ENCODE measurements at places on chromosomes 4 and X.
A peak's percentile ranks its signal among the peaks of the same experiment; 100 is the strongest.

GRCh38 chr4:158314756-158315487 is 104.6 kb downstream of the TMEM144 start:
- no peak for DNase-seq

- DNase-seq, result no peak
These were observed 808 bp downstream of the THAP6 start for GRCh38 chr4:75514949-75515612.

DNA sequence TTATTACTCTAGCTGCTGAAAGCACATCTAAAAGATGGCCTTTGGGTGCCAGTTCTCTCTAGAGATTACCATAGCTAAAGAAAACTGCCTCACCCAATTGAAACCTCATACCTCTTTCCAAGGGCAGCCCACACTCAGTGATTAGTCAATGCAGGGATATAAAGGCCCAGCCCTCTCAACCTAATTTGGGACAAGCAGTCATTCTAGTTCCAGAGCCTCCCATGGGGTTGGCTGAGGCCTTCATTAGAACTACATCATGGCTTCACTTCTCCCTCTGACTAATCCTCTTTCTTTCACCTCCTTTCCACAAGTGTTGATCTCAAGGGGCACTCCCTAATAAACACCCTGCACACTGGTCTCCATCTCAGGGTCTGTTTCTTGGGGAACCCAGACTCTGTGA is 38.5 kb upstream of the C1GALT1C1 start:
- no peak for DNase-seq

DNA sequence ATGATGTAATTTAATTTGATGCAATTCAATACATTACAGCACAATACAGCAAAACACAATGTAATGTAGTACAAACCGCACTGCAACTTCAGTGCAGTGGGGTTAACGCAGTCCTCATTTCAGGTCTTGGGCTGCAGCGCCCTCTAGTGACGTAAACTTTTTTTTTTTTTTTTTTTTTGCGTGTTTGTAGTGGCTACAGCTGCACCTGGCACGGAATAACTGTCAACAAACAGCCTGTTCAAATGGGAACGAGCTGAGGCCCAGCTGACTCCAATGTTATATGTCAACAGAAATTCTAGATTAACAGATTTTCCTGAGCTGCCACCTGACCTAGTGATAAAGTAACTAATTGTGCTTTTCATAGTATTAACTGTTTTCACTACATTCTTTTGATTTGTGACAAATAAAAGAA is 33.5 kb upstream of the RASSF6 start:
- DNase-seq, result peak; percentile 18

- DNase-seq, result no peak
These were observed 165.0 kb upstream of the GEMIN8 start for GRCh38 chrX:14194711-14195110.

DNA sequence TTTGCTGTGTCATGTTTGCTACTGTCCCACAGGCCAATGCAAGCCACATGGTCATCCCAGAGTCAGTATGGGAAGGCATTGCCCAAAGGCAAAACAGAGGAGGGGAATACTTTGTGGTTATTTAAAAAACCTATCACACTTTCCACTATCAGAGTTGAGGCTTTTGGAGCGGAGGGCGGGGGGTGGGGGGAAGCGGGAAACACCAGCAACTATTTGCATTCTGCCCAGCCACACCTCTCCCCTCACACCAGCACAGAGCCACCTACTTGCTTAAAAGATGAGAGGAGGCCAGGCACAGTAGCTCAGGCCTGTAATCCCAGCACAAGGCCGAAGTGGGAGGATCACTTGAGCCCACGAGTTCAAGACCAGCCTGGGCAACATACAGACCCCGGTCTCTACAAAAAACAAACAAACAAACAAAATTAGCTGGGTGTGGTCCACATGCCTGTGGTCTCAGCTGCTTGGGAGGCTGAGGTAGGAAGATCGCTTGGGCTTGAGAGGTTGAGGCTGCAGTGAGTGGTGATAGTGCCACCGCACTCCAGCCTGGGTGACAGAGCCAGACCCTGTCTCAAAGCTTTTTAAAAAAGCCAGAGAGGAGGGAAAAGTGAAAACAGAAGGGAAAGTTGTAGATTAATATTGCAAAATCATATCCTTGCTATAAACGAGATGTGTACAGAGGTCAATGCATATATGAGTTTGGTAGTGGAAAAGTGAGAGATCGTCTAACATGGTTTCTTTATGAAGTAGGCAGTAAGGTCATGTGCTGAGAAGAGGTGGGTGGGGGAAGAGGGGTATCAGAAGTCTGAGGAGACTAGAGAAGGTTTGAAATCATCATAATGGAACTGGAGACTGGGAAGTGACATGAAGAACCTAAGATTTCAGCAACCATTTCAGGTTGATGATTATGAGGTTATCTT is 1.9 kb upstream of the CHST7 start:
- no peak for DNase-seq

DNA sequence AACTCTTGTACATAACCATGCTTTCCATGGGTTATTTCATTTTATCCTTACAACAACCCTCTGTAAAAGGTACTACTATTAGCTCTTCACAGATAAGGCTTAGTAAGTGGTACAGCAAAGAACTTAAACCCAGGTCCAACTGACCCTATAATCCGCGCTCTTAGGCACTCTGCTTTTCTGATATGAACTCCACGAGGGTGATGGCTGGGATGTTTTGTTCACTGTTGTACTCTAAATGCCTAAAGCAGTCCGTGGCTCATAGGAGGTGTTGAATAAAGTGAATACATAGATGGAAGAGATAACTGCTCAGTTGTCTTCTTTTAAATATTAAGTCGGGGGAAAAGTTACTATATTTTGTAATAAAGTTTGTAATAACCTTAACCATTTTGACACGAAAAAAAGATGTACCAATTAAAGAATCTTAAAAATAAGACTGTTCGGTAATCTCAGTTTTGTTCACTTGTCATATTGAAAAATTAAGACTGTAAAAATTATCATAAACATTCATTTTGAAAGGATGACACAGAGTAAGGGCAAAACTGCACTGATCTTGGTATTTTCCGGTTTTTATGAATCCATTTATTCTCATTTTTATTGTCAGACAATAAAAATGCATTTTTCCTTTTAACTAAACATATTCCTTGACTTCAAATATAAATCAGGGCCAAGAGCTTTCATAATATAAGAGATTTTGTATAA is 166.5 kb downstream of the FBXW7 start:
- DNase-seq, result no peak

GRCh38 chr4:134201216-134202161 is at the start of gene PABPC4L:
Gene PABPC4L, minus strand, starts transcription at chr4:134201789. Its CDS starts 770 bp downstream, at chr4:134201019.
- DNase-seq, result peak; percentile 78

DNA sequence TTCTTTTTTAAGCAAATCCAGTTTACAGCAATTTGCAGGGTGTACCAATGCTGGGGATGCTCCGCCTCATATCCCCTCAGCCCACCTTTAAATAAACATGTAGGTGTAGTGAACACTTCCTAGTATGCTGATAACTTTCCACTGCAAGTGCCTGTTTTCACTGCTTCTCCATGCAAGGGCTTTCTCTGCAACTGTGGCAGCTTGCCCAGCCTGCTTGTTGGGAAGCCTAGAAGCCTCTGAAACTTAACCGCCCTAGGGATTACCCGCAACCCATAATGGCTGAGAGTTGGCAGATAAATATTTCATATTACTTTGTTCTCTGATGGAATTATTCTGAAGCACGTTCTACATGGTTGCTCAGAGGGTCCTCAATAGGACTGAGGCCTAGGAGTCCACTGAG is 253.7 kb upstream of the DDX53 start:
- DNase-seq, result no peak
